Naive thymus-derived CD4-positive, alpha-beta T cell (primary cell): ENCODE measurements at places on chromosomes 4 and X. TPM values are rescaled to one million over a fixed set of nuclear protein-coding genes. Genes with fewer than 3 reads are reported as not detected.

AADAT gene
- polyA plus RNA-seq = not detected

NEXMIF gene
- 0.82 TPM for polyA plus RNA-seq

C4orf51 gene
- not detected for polyA plus RNA-seq

TMPRSS11E gene
- polyA plus RNA-seq = not detected

ABLIM2 gene
- 0.99 TPM for polyA plus RNA-seq

PDGFRA gene
- not detected for polyA plus RNA-seq

S100G gene
- not detected for polyA plus RNA-seq

TMSB15A gene
- polyA plus RNA-seq = not detected

IL2 gene
- not detected for polyA plus RNA-seq

BTC gene
- not detected for polyA plus RNA-seq

TRAM1L1 gene
- polyA plus RNA-seq = not detected

CXCL6 gene
- not detected for polyA plus RNA-seq

RPS6KA6 gene
- polyA plus RNA-seq = not detected

MAGEA8 gene
- not detected for polyA plus RNA-seq

CCNA2 gene
- 0.06 TPM for polyA plus RNA-seq

PSAPL1 gene
- polyA plus RNA-seq = not detected

ADH1B gene
- polyA plus RNA-seq = not detected

GNRHR gene
- polyA plus RNA-seq = not detected

C4orf54 gene
- not detected for polyA plus RNA-seq

HS6ST2 gene
- polyA plus RNA-seq = not detected

KLB gene
- polyA plus RNA-seq = 0.07 TPM

CYP2U1 gene
- polyA plus RNA-seq = 6.2 TPM

CTSO gene
- 31.7 TPM for polyA plus RNA-seq

NUDT10 gene
- polyA plus RNA-seq = not detected

FHIP1A gene
- not detected for polyA plus RNA-seq

NEIL3 gene
- not detected for polyA plus RNA-seq

SPIN2A gene
- polyA plus RNA-seq = 0.09 TPM

ZRSR2 gene
- 24.7 TPM for polyA plus RNA-seq

KCNIP4 gene
- not detected for polyA plus RNA-seq

FAAH2 gene
- polyA plus RNA-seq = 16.9 TPM

NPY5R gene
- polyA plus RNA-seq = not detected

CD40LG gene
- 127 TPM for polyA plus RNA-seq

SMIM10L2A gene
- polyA plus RNA-seq = 0.19 TPM

PCDH7 gene
- polyA plus RNA-seq = not detected

MTNR1A gene
- not detected for polyA plus RNA-seq

BEX2 gene
- 92.5 TPM for polyA plus RNA-seq

ITM2A gene
- 639 TPM for polyA plus RNA-seq

SHROOM4 gene
- not detected for polyA plus RNA-seq

ZNF41 gene
- 10.6 TPM for polyA plus RNA-seq

BRS3 gene
- polyA plus RNA-seq = not detected

SHOX gene
- not detected for polyA plus RNA-seq

SCML1 gene
- polyA plus RNA-seq = 6.8 TPM

TASL gene
- polyA plus RNA-seq = 1.8 TPM

CFAP299 gene
- polyA plus RNA-seq = not detected

GSX2 gene
- not detected for polyA plus RNA-seq

OCIAD2 gene
- polyA plus RNA-seq = 299 TPM

FAM9C gene
- polyA plus RNA-seq = not detected

HPGD gene
- 7.5 TPM for polyA plus RNA-seq

STARD8 gene
- polyA plus RNA-seq = 0.10 TPM

CT55 gene
- not detected for polyA plus RNA-seq

MAGEB1 gene
- not detected for polyA plus RNA-seq

SATL1 gene
- not detected for polyA plus RNA-seq

SPANXD gene
- polyA plus RNA-seq = not detected
